Stimulated activated CD4-positive, alpha-beta T cell treated with anti-CD3 and anti-CD28 coated beads, Interleukin-4, amount 100 ng/mL, for 48 hours (primary cell): ENCODE measurements at places on chromosomes 3 and 15.

GRCh38 chr3:13841826-13842225 lies 38.0 kb downstream of the WNT7A start:
- DNase-seq: no peak

GRCh38 chr3:174325834-174326700 lies 533.1 kb upstream of the NAALADL2 start:
- no peak for DNase-seq

- no peak for DNase-seq
Observed at GRCh38 chr3:155188031-155188430, 105.5 kb downstream of the STRIT1 start.

DNA sequence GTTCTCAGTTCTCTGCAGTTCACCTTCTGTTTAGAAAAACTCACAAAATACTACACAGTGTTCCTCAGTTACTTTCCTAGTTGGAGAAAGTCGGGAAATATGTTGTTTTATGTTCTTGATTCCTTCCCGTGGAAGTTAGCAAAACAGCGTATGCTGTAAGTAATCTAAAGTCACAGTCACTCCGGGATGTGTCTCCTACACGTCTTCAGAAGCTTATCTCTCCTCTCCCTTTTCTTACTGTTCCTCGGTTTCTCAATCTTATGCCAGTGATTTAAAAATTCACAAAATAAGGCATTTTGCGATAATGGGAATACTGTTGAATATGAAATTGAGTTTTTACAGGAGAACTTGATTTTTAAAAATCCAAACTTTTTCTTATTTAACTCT lies 1.7 kb downstream of the HEG1 start:
- DNase-seq: no peak

GRCh38 chr15:65761210-65761926 lies 30.7 kb downstream of the DENND4A start:
- DNase-seq: no peak

DNA sequence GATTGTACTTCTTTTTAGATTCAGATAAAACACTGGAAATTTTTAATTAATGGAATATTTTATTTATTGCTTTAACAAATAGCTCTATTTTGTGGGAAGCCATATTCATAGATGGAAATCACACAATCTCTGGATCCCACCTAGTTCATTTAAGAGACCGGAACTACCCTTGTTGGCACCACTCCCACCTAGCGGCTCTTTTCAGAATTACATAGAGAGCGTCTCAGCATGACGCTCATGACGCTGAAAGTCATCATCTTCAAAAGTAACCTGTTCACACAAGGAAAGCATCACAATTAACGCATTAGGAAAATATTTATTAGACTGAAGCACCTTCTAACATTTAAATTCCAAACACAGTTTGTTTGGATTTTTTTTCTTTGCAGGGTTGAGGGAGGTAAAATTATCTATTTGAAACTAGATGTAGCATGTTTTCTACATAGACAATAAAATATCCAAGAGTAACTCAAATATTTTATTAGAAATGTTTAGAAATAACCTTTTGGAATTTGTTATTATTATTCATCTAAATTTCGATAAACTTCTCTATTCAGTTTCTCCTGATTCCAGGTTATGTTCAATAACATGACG lies 214.9 kb upstream of the ARRDC4 start:
- DNase-seq: no peak

DNA sequence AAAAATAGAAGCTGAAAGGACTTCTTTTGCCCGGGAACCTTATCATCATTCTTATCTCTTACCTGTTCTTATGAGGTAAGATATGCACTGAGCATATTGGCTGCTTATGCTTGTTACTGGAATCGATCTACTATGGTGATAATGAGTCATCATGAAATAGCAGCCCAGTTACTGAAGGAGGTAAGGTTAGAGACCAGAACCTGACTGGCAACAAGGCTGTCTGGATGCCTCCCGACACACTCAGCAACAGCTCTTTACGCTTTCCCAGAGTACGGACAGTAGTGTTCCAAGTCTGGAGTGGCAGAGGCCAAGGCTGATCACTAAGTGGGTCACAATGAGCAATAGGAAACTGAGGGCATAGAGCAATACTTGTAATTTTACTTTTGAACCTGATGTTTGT lies 314.1 kb downstream of the NLGN1 start:
- DNase-seq: no peak

DNA sequence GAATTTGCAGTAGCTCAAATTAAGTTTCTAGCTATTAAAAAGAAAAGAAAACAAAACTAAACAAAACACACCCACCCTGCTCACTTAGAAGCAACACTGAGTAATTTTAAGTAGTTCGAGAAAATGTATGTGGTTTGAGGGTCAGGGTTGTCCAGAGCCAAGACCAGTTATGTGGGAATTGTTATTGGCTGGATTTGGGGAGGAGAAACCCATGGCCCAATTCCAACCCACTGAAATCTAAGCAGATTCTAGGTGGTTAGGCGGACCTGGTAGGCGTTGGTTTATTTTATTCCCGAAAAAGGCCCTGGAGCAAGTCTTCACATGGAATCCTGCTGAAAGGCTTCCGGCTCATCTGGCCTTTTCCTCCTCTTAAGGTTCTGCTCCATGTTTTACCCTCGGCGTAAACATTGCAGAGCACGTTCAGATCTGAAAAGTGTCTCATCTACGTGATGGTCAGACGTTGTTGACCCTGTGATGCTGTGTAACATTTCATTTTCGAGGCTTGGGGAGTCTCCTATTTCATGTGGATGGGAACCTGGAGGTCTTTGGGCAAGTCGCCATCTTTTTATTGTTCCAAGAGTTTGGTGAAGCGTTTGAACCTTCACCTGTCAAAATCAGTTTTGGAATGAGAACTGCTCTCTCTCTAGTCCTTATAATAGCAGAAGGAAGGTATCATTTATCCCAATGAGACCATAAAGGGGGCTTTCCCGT lies 64.0 kb downstream of the FLNB start:
- DNase-seq: no peak

GRCh38 chr3:123821920-123822319 lies 62.2 kb downstream of the MYLK start:
- no peak for DNase-seq

DNA sequence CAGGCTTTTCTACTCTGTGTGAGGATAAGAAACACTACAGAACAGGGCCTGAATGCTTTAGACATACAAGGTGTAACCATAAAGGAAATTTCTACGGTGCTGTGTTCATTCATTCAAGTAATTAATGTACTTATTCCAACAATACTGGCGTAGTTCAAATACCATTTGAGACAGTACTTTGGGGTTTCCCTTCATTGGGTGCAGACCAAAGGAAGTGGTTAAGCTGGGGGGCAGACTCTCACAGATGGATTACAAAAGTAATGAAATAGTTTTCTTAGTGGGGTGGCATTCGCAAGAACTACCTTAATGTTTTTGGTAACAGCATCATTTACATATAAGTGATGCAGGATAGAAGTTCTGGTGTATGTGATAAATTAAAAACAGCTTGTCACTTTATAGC lies 65.9 kb downstream of the BTD start:
- DNase-seq: no peak

GRCh38 chr3:52845157-52845556 lies 10.3 kb upstream of the MUSTN1 start:
- no peak for DNase-seq

GRCh38 chr3:146625186-146625775 lies 20.1 kb upstream of the PLSCR5 start:
- no peak for DNase-seq

GRCh38 chr3:9914559-9915253 lies 2.2 kb upstream of the IL17RC start:
- DNase-seq: no peak
